Dermis microvascular lymphatic vessel endothelial cell (primary cell): ENCODE measurements at places on chromosomes 7 and 10. TPM values are rescaled to one million over a fixed set of nuclear protein-coding genes. Genes with fewer than 3 reads are reported as not detected.
A peak's percentile ranks its signal among the peaks of the same experiment; 100 is the strongest.

DNA sequence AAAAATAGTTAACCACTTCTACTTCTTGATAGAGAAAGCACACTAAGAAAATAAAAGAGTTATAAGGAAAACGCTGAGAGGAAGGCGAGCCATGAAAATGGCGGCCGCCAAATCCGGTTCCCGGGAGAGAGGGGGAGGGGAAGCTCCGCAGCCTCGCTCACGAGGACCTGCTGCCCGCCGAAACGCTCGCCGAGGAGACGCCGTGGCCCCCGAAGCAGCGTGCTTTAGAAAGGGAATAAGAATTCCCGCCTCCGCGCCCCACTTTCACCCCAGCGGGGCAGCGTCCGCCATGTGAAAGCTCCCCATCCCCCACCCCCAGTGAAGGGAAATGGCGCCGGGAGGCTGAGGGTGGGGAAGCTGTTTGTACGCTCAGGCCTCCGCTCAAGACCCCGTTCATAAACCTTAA is 505 bp downstream of the HNRNPA2B1 start:
- peak; percentile 47 for DNase-seq

GRCh38 chr7:99140813-99141212 is 3.1 kb downstream of the SMURF1 start:
- peak; percentile 14 for DNase-seq

DNA sequence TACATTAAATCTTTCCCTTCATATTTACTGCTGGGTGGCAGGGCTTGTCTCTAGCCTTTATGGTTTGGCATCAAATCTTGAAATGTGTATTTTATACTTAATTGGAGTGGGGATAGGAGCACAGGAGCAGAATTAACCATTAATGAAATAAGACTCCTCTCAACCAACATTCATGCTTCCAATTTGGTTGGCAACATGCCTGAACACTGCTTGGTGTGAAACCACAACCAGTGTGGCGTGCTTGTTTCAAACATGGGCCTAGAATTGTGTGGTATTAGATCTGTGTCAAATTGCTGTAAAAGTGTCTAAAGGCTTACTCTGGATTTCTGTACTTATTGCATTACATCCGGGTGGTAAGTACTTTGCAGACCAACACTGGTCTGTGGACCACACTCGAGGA is 25.1 kb upstream of the VPS41 start:
- no peak for DNase-seq

DNA sequence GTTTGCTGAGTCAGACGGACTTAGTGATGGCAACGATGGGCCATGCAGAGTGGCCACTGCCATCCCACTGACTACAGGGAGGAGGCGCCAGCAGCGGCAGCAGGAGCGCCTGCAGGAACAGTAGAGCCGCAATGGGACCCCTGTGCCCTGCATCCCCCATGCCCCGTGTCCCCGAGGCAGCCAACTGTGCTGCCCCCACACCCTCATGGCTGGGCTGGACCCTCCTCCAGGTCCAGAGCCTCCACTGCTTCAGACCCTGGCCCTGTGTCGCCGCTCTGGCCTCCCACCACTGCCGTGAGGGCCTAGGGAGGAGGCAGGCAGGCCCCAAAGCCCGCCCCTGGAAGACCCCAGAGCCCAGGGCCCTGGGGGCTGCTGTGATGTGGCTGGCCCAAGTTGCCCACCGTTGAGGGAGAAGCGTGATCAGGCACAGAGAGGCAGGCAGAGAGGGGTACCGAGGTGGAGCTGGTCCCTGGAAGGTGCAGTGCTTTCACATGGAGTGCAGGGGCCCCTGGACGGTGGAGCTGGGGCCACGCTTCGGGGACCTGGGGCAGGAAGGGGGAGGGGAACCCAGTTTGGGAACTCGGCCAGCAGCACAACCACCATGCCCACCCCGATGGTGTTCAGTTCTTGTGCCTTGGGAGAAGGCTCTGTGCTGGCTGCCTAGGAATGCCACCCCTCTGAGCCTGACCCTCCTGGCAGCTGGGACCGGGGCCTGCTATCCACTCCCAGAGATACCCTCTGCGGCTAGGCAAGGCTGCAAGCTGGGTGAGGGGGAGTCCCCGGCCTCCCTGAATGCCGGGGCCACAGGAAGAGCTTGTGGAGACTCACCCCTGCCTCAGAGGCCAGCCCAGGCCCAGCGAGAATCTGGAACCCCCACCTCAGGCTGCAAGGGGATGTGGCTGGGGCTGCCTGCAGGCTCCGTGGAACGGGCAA is 32.6 kb downstream of the DKK1 start:
- no peak for DNase-seq

DNA sequence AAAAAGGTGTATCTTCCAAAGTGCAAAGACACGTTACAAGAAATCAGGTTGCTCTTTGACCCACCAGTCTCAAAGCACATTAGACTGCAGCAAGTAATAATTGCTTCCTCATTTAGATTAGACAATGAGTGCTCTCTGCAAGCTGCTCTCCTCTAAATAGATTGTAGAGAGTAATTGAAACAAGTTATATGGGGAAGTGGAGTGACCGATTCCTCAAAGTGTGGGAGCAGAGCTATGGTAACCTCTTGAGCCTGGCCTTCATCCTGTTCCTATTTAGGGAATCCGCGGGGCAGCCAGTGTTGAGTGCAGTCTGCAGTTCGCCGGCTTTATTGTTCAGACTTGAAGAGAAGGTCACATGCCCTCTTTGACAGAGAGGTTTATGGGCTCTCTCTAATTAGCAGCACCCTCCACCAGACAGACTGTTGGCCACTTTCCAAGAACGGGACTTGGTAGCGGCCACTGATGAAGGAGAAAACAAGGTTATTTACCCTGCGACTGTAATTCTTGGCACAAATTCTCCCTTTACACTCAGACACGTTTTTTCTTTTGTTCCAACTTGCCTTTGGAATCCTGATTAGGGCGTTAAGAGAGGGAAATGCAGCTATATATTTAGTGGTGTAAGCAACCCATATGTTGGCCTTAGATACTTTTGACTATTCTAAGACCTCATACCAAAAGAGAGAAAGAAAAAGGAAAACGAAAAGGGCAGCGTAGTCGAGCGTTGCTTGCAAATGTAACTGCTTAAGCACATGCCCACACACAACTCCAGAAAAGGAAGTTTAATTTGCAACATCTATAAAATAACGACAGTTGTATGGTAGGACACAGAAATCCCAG is 107.5 kb downstream of the REEP3 start:
- DNase-seq: peak; percentile 34

PBLD gene
- 3.5 and 4.8 TPM in 2 replicates for total RNA-seq

CTBP2 gene
- total RNA-seq: 84.0 and 133 TPM in 2 replicates

PTPRE gene
- 117 and 240 TPM in 2 replicates for total RNA-seq
